Effector CD4-positive, alpha-beta T cell (primary cell): ENCODE measurements at places on chromosomes 7 and 10.

DNA sequence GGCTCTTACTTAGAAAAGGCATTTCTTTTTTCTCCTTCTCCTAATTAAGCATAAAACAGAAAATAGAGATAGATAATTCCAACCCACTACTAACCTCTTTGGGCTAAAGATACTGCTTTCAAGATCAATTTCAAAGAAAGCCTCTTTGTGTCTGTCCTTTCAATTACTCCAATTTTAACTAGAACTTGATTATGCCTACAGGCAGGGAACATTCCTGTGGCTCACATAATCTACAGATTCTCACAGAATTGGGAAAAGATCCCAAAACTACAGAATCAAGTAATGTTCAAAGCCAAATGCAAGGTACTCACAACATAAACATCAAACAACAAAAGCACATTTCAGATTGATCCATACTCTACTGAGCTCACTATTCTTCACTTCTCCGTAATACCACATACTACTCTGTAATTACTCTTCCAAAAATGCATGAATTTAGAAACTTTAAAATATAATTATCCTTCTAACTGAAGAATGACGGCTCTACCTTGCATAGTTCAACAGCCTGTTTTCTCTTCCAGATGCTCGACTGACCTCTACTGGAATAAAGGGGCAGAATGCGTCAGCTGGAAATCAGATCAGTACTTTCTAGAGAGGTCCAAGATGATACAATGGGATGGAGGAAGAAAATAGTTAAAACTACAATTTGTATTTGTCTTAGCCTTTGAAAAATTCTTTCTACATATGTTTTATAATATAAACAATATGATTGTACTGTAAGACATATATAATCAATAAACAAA, 3.9 kb downstream of the MTERF1 start:
- DNase-seq: no peak

- DNase-seq: no peak
Observed at GRCh38 chr10:17989908-17990767, 38.4 kb downstream of the SLC39A12 start.

- no peak for DNase-seq
Observed at GRCh38 chr7:1355568-1356340, 103.5 kb downstream of the MICALL2 start.

DNA sequence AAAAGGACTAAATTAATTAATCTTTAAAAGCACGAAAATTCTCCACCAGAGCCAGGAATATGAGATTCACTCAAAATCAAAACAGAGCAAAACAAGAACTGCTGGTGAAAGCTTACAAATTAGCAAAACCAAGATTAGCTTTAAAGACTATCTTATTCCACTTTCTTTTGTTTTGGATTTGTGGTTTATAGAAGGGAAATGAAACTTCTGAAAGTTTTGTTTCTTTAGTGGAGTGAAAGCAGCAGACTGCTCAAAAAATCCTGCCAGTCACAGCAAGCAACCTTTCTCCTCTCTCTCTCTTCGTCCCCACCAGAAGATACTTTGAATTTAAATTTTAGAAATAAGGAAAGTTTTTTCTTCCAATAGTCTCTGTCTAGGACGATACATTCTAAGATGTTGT, 7.8 kb downstream of the ACTA2 start:
- no peak for DNase-seq

GRCh38 chr10:63106111-63106755, 26.9 kb upstream of the NRBF2 start:
- no peak for DNase-seq
